Stimulated activated CD8-positive, alpha-beta memory T cell treated with anti-CD3 and anti-CD28 coated beads, Interleukin-7, amount 100 ng/mL, for 1 hour (primary cell): ENCODE measurements at places on chromosomes 11 and 22.

- no peak for DNase-seq
Measured at GRCh38 chr11:18321578-18321968, 367 bp downstream of the HPS5 start.

GRCh38 chr11:125381499-125382044 is 114.5 kb downstream of the FEZ1 start:
- no peak for DNase-seq

DNA sequence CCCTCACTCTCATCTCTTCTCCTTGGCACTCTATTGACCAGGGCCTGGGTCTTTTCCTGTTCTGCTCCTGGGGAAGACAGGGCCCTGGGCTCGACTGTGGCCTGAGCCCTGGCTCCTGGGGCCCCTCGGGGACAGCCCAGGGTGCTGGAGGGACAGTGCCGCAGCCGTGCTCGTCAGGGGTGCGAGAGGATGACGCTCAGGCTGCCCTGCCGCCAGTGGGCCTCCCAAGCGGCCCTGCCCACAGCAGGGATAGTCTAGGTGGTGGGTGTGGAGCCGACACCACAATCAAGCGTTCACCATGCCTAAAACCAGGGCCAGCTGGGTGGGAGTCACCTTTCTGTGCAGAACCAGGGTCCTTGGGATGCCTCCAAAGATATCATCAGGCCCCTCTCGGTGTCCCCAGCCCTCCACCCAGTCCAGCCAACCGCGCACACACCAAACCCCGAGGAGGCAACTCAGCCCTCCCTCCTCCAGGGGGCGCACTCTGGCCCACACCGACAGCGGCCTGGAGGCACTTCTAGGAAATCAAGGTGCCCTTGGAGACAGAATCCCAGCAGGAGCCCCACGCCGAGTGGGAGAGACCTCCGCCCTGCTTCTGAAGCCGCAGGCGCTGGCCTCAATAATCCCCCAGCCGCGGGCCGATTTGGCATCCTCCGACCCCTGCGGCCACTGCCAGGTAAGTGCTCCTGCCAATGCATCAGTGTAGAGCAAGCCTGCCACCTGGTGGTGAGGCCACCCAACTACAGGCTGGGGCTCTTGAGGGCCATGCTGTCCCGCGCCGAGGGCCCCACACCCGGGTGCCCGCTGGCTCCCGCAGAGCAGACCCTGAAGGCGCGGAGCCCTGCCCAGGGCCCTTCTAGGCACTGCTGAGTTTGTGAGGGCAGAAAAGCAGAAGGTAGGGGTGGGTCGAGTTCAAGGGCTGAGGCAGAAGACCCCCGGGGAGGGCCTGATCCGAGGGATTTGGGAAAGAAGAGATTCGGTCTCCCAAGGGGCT is 496.4 kb downstream of the BUD13 start:
- DNase-seq = peak; percentile 17

- DNase-seq = no peak
Measured at GRCh38 chr22:49664371-49664881, 163.2 kb downstream of the BRD1 start.

DNA sequence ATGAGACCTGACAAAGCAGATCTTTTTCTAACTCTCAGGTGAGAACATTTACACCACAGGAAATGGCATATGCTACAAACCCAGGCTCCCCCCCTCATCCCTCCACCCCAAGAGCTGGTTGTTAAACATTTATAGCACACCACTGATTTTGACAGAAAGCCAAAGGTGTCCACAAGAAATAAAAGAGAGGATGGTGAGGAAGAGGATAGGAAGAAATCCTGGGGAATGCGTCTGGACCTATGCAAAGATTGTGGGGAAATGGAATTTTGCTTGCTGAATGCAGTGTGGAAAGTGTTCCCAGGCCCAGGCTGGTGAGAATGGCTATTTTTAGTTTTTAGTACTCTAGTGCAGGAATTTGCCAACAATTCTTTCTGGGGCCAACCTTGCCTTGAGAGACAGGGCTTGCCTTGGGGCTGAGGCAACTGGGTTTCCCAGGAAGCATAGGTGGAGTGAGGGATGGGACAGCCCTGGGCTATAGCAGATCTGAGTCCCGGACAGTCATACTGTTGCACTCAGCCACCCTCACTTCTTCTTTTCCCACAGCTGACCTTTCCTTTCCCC is 163.9 kb downstream of the ADAMTS15 start:
- DNase-seq = no peak

- DNase-seq = no peak
Measured at GRCh38 chr11:1741741-1742140, 8.7 kb downstream of the IFITM10 start.

DNA sequence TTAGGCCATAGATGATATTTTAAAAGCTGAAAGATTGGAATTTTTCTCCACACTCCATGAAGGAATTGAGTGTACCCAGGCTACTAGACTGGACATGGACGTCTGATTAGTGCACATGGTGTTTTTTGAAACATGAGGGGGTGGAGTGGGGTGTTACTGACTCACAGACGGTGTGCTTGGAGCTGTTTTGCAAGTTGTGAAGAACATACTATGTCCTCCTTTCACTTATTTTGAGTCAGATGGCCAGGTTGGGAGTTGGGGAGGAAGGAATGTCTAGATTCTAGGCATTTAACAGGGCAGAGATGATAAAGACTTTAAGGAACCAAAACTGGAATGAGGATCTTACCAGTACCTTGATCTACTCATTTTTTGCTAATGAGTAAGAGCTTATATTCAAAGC is 158.1 kb upstream of the MTNR1B start:
- no peak for DNase-seq

DNA sequence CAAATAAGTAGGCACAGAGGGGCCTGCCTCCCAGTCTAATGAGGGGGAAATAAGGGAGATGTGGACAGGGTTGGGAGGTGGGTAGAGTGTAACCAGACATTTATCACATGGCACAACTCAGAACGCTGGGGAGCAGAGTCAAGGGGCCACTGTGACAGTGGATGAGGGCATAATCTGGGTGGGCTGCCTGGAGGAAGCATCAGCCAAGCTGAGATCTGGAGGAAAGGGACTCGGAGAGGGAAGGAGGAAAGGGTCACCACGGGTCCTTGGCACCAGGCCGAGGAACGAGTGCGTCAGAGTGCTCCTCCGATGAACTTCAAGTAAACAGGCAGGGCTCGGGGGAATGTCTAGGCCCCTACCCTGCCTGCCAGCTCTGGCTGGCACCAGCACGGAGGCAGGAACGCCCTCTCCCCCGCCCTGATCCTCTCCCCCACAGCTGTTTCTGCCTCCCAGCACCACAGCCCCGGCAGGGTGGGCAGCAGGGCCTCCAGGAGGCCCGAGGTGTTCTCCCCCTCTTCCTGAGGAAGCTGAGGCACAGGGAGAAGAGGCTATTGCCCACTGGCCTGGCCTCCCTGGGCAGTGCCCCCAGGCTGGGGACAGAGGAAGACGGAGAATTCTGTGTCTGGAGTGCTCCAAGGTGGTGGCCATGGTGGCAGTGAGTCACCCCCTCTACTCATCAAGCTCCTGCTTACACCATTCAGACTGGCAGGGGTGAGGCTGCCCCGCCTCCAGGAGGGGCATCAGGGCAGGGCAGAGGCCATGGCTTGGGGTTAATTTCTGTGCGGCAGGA is 4.2 kb downstream of the ALDH3B1 start:
- DNase-seq = no peak

DNA sequence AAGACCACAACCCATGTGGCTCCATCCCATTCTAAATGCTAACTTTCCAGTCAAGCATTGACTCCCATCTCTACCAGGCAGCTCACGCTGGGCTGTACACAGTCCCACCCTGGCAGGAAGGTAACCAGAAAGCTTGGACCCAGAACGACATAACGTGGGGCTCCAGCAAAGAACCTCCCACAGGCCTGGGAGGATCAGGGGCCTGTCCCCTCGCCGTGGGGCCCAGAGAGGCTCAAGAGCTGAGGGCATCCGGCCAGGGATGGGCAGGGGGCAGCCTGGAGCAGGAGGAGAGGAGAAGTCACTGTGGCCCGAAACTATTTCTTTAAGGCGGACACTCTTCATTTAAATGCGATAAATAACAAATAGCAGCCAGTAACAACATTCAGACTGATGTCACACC is 169.9 kb downstream of the SHANK2 start:
- no peak for DNase-seq

- no peak for DNase-seq
Measured at GRCh38 chr11:129573161-129573560, 197.5 kb downstream of the BARX2 start.

DNA sequence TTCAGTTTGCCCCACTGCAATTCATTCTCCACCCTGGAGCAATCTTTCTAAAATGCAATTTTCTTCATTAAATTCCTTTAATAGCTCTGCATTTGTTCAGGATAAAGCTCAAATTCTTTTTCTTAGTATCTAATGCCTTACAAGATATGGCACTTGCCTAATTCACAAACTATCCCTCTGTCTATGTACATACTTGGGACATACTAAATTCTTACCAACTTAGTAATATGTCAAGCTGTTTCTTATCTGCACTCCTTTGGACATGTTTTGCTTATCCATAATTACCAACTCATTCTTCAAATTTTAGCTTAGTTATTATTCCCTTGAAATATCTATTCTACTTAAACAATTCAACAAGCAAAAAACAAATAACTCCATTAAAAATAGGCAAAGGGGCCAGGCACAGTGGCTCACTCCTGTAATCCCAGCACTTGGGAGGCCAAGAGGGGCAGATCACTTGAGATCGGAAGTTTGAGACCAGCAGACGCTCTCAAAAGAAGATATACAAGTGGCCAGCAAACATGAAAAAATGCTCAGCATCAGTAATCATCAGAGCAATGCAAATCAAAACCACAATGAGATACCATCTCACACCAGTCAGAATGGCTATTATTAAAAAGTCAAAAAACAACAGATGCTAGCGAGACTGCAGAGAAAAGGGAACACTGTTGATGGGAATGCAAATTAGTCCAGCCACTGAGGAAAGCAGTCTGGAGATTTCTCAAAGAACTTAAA is 96.9 kb downstream of the FAM76B start:
- DNase-seq = no peak

DNA sequence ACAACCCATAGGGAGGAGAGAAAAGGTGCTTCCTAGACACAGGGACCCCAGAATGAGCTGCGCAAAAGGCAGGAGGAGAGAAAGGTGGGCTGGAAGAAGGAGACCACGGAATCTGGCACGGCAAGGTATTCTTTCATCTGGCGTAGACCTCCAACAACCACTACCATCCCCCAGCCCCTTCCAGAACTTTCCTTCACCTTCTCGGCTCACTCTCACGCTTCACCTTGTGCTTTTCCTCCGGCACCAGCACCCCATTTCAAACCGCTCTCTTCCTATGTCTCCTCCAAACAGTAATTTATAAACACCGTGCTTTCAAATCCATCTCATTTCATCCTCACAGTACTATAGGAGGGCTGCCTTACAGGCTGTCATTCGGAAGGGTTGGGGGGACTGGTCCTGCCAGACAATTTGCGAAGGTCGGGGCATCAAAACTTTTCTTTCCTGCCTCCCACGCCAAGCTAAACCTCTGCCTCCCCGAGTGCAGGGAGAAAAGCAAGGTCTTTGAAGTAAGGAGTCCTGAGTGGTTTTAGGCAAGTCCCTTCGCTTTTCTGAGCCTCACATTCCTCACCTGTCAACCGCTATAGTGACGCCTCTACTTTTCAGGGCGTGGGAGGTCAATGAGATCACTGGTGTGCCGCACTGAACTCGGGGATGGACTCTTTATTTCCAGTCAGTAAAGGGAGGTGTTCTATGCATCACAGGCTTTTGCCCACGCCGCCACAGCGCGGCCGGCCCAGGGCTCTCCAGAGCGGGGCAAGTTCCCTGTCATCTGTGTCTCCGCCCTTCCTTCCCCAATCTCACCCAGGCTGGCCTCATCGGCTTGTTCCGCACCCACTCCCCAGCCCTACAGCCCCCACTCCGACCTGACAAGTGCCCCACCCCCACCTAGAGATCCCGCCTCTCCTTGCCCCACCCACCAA is 800 bp downstream of the KCTD21 start:
- no peak for DNase-seq

GRCh38 chr11:103870821-103871309 is 165.6 kb upstream of the DDI1 start:
- DNase-seq = no peak

- no peak for DNase-seq
Measured at GRCh38 chr11:114426280-114426679, 13.0 kb upstream of the REXO2 start.

DNA sequence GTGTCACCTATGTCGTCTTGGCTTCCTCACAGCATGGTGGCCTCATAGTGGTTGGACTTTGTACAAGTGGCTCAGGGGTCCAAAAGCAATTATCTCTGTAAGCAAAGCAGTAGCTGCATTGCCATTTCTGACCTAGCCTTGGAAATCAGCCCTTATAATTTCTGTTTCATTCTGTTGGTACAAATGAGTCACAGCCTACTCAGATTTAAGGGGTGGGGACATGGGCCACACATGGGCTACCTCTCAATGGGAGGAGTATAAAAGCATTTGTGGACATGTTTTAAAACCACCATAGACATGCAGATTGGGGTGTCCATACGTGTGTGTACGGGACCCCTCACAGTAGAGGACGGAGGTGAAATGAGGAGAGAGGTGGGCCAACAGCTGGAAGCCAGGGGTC is 41.6 kb downstream of the CHRDL2 start:
- DNase-seq = no peak

DNA sequence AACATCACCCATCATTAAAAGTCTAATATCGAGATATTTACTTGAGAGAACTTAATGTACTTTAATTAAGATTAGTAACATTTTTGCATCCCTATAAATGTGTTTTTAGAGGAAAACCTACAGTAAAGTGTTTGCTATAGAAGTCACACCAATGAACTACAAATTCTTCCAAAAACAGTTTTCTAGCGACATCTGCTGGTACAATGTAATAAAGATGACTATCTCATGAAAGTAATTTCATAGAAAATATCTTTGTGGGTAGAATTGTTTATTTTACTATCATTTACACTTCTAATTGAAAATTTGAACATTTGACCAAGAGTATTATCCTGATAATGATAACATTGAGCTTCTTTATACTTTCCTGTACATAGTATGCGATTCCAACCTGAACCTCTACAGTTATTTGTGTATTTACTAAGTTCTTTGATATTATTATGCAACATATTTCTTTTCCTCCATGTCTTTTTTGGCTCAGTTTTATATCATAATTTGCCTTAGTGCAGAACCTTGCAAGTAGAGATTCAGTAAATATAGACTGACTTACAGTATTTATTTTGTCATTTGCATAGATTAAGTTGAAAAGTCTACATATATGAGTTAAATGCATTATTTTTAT is 252.7 kb downstream of the TMEM135 start:
- DNase-seq = no peak

DNA sequence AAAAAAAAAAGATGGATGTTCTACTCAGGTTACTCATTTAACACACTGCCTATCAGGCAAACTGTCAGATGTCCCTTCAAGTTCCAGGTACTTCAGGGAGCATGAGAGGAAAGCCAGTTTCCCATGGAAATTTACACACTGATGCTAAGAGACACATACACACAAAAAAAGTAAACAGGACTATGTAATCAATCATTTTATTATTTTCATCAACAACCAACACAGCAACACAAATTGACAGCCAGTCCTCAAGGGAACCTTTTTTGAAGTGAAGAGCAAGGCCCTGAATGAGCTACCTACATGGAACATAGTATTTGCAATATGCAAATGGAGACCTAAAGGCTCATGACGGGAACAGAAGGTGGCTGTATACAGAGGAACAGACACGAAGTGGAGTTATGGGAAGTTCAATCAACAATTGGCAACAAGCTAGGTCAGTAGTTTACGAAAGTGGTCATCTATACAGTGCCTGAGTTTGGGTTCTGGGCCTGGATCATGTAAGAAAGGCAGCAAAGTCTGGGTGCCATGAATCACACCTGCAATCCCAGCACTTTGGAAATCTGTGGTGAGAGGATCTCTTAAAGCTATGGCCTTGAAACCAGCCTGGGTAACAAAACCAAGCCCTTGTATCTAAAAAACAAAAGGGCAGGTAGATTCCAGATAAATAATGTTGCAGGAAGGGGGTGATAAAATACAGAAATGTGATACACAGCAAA is 12.6 kb upstream of the WDR74 start:
- no peak for DNase-seq

GRCh38 chr11:72720047-72720446 is 32.2 kb downstream of the ARAP1 start:
- no peak for DNase-seq
